ENCODE measurements at places on chromosomes 5 and 9.
A peak's percentile ranks its signal among the peaks of the same experiment; 100 is the strongest.

DNA sequence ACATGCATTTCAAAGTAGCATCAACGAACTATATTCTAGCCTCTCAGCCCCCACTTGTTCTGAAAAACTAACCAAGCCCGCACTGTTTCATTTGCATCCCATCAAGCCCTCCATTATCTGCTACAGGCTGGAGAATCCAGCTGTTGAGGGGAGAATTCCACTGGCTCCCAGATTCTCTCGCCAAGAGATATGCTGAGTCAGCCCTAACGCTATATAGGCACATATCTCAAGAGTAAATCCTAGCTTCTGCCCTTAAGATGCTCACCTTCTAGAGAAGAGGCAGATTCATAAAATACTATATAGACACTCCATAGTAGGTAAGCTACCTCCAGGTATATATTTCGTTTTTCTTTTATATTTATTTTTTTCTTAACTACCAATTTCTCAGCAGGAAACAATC, 266.4 kb upstream of the TARS1 start:
- no peak for DNase-seq

GRCh38 chr5:68746220-68746619, 347.6 kb upstream of the SLC30A5 start:
- no peak for DNase-seq

DNA sequence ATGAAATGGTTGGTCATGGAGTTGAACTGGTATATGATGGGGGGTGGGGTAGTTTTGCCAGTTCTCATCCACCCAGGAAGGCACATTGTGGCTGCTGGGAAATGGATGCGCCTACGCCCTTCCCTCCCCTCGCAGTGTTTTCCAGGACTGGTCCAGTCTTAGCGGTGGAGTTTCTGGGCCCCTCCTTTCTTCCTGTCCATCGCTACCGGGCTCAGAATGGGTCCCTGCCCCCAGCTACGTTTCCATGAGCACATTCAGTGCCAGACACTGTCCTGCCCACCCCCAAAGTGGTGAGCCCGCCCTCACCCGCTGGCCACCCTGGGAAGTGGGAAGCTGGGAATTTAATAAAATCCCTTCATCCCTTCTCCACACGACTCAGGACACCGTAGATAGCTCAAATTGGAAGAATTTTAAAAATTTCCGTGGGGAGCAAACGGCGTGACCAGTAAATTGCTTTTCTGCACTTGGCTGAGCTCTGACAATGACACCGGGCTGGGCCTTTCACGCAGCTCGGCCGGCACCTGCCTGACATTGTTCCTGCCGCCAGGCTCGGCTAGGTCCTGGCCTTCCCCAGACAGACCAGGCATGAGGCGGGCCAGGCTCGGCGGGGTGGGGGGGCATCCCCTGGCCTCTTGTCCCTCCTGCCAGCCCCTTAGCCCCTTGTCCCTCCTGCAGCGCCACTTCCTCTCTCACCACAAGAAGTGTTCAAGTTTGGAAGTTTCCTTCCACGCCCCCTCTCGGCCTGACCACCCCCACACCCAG, 3.6 kb downstream of the FGF18 start:
- no peak for DNase-seq

- DNase-seq, result no peak
Measured at GRCh38 chr5:60494635-60495034, 205.3 kb downstream of the DEPDC1B start.

DNA sequence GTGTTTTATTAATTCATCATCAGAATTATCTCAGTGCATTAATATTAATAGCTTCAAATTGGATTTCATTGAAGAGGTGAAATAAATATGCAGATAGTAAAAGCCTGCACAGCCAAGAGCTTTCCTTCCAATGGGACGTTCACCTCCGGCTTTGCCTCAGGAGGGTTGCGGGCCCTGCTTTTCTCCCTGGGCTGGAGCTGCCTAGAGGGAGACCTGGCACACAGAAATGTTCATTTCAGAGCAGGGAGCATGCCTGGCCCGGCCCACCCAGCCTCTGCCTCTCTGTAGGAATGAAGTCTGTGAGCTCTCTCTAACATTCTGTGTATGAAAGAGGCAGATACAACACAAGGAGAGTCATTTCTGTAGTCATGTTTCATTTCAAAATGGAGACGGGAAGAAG, 100.4 kb upstream of the IRX2 start:
- DNase-seq, result no peak

DNA sequence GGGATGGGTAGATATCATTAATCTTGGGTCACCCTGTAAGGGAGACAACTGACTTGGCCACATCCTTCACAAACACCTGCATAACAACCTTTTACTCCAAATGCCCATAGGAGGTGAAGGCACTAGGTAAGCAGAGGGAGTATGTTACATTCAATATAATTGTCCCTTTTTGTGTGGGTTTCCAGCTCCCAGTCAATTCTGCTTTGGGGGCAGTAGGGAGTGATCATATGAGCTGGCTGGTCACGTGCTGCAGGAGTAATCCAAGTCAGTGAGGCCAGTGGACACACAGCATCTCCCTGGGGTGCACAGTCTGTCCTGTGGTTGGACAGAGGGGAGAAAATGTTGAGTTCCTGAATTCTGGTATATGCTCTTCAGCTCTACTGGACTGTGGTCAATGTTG, 1.2 kb upstream of the AGXT2 start:
- DNase-seq, result no peak

DNA sequence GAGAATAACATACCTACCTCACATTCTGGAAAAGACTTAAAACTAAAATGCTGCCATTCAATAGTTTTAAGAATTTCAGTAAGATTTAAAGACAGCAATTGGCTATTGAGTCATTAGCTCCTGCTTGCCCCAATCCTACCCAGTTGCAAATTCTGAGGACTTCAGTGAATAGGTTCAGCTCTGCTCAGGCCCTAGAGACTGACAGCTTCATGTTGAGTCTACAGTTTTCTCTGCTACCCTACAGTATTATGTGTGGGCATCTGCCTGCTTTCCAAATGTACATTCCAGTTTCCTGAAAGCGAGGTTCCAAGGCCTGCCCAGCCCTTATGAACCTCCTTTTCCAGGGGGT, 61.5 kb downstream of the ARSB start:
- no peak for DNase-seq

DNA sequence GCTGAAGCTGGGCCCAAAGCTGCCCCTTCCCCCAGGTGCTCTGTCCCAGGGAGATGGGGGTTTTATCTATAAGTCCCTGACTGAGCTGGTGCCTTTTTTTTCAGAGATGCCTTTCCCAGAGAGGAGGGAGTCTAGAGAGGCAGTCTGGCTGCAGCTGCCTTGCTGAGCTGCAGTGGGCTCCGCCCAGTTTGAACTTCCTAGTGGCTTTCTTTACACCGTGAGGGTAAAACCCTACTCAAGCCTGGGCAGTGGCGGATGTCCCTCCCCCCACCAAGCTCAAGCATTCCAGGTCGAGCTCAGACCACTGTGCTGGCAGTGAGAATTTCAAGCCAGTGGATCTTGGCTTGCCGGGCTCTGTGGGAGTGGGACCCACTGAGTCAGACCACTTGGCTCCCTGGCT, 41.3 kb downstream of the CAVIN4 start:
- no peak for DNase-seq

DNA sequence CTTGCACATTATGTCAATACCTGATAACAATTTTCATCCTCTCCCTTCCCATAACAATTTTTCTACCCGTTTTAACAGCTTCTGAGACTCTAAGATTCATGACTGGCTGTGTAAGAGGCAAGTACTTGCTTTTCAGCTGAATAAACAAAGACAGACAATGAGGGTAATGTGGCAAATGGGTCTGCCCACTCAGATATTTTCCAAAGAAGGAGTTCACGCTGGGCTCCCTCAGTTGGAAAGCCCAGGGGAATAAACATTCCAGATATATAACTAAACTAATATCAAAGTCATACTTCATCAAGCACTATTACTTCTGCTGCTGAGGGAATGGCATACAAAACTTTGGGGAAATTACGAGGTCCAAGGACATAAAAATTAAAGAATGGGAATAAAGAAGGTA, 24.4 kb downstream of the MEGF9 start:
- peak; percentile 20 for DNase-seq

DNA sequence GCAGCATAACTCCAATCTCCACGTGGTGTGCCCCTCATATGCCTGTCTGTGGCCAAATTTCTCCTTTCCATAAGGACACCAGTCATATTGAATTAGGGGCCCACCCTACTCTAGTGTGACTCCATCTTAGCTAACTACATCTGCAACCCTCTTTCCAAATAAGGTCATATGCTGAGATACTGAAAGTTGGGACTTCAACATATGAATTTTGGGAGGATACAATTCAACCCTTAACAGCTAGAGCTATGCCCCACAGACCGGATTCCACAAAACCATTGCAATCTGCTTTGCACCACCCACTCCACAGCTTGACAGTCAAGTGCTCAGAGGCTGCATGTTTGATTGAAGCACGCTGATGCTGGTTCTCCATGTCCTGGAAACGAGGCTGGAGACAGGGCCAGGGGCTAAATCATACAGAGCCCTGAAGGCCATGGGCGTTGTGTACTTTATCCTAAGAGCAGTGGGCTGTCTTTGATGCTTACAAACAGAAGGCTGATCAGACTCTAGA, 122.8 kb downstream of the MTX3 start:
- no peak for DNase-seq

DNA sequence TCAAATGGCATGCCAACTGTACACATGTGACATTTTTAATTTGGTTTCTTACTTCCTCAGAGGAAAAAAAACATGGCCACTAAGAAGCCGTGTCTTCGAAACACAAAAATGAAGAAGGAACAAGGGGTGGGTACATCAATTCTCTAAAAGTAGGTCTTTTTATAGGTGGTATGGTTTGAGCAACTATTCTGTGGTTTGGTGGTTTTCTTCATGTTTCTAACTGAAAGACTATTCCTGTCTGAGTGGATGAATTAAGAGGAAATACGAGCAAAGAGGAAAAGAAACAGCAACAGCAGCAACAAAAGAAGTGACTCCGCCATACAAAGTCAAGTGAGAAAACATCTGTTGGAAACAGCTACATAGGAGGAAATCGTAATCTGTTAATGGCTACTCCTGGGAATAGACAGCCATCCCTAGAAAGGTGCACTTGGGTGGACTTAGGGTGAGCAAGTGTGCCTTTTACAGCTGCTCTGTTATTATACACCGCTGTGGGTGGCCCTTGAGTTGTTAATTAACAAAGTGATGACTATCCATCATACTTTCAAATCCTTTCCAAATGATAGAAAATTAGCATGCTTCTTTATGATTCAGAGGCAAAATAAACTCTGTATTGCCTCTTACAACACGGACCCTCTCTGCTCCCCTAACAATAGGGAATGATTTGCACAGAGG, 575.8 kb downstream of the TLE1 start:
- no peak for DNase-seq

- no peak for DNase-seq
Measured at GRCh38 chr5:10049858-10050455, 199.7 kb downstream of the ATPSCKMT start.

DNA sequence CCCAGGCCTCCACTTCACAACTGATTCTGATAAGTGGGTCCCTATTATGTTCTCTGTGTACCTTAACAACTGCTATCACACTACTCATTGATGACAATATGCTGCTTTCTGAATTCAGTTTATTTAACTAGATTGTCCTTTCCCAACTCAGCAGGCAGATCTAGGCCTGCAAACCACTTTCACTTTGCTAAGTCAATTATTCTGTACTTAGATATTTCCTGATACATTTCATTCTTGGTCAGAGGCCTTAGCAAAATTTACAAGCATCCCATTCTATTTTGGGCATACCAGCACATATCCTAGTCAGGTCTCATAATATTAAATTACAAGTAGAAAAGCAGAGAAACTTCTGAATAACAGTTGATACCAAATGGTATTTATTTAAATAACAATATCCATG, 235.7 kb upstream of the HAPLN1 start:
- DNase-seq, result no peak

GRCh38 chr5:4570047-4570995, 569.8 kb upstream of the ADAMTS16 start:
- DNase-seq, result no peak

DNA sequence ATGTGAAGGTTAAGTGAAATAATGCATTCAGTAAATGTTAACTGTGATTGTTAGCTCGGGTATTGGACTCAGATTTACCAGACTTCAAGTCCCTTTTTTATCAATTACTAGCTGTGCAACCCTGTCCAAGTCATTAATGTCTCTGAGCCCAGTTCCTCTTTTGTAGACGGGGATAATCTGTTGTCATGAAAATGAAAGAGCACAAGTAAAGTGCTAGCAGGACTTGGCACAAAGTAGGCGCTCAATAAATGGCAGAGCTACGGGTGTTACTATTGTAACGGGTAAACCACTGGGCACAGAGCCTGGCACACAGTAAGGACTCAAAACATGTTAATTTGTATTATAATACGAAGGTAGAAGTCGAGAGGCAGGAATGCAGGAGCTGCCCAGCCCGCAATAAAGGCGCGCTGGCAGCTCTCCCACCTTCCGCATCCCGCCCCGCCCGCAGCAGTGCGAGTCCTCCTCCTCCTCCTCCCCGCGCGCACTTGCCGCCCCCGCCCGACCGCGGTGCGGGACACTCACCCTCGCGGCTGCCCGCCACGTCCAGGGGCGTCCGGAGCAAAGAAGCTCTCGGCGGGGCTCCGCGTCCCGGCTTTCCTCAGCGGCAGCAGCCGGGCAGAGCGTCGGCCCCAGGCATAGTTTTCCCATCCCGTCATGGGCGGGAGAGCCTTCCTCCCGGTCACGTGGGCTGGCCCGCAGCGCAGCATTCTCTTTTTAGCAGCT, at the start of gene C1QTNF2:
TSS of gene C1QTNF2 (minus strand) at position 637 of the 723 bp plus-strand sequence. CDS start 15,615 bp downstream, outside the sequence.
- DNase-seq, result no peak

DNA sequence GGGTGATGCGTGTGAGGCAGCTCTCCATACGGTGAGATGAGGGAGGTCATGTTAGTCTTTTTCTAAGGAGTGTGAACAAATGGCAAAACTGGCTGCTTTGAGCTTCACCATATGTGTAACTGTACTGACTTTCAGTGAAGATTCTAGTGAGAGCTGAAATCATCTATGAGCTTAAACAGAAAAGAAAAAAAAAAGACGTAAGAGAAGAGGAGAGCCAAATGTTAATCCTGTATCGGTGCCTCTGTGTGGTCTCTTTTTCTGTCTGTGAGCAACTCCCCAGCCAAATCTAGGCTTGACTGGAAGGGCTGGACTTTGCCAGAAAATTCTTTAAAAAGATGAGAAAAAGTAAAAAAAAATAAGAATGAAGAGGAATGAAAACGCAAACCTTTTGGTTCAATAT, 209.7 kb upstream of the TUT7 start:
- no peak for DNase-seq

- DNase-seq, result no peak
Measured at GRCh38 chr5:149996205-149996890, 4.1 kb downstream of the TIGD6 start.

- DNase-seq, result no peak
Measured at GRCh38 chr5:160792281-160792680, 59.7 kb downstream of the ATP10B start.

GRCh38 chr9:89525446-89526374, 27.8 kb upstream of the SEMA4D start:
- DNase-seq, result no peak

GRCh38 chr9:95048225-95049087, 269.1 kb downstream of the FANCC start:
- no peak for DNase-seq

Data from anterior cingulate cortex (tissue), 58 donors.